ENCODE measurements at places on chromosomes 2 and 18.
A peak's percentile ranks its signal among the peaks of the same experiment; 100 is the strongest.

DNA sequence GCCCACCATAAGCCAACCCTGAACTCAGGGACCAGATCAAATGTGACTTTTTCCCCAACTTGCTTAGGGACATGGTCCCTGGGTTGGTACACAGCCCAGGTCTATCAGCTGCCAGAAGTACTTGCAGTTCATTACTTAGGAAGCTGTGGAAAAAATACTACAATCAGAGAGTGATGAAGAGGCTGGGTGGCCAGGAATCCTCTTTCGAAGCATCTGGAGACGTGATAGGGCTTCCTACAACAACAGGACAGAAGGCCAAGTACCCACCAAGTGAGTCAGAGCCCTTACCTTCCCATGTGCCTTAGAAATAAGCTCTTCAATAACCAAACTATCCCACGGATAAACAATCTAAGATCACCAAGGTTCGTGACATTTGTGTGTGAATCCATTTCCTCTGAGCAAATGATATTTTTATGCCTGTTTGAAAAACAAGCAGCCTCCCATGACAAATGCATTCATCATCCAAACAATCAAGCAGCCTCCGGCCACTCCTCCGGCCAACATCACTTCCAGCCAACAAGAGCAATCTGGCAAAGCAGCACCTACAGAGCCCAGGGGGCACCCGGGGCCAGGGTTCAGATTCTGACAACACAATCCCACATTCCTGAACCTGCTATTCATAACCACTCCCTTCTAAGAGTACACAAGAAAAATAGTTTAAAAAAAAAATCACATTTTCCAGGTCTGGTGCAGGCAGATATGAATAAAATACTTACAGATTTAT, 26.4 kb downstream of the TBC1D8 start:
- no peak for DNase-seq

GRCh38 chr2:129934044-129934822, 45.2 kb upstream of the RAB6C start:
- no peak for DNase-seq

GRCh38 chr18:33470216-33470615, 29.7 kb upstream of the CCDC178 start:
- no peak for DNase-seq

- no peak for DNase-seq
These were observed 13.4 kb upstream of the CELF4 start for GRCh38 chr18:37578886-37579513.

DNA sequence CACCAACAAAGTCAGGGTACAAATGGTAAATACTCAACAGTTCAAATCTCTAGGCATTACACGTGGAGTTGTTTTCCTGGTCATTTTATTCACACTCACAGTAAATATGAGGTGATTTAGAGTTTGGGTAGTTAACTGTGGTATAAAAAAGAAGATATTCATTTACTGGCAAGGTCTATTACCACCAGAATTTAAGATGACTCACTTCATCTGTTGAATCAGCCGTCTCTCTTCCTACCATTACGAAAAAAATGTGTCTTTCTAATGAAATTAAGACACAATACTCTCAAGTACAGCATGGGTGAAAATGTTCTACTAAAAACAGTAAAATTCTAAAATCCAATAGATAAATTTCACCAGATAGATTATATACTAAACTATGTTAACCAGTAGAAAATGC, 21.0 kb upstream of the GPR75 start:
- no peak for DNase-seq

GRCh38 chr2:20578895-20579825, 71.7 kb downstream of the HS1BP3 start:
- DNase-seq = peak; percentile 81

DNA sequence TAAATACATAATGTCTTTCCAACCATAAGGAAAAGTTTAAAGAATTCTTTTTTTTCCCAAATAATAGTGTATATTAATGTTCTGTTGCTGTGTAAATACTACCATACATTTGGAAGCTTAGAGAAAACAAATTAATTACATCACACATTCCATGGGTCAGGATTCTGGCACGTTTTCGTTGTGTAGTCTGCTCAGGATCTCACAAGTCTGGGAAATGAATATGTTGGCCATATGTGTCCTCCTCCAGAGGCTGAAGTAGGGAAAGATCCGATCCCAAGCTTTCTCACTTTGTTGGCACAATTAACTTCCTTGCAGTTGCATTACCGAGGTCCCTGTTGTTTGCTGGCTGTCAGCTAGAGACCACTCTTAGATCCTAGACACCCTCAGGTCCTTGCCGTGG, 83.9 kb downstream of the RPRM start:
- DNase-seq = no peak

GRCh38 chr2:71667256-71668182, 214.2 kb downstream of the DYSF start:
- DNase-seq = no peak

DNA sequence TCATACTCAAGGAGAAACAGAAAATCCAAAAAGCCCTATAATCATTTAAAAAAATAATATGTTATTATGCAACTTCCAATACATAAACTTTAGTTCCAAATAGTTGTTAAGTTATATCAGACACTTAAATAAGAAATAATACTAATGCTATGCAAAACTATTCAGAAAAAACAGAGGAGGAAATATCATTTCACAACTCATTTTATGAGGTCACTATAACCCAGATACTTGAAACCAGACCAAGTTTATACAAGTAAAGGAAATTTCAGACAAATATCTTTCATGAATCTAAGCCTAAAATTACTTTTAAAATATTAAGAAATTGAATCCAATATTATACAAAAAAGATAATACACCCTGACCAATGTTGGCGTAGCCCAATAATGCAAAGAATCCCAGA, 260.8 kb downstream of the CD226 start:
- no peak for DNase-seq

DNA sequence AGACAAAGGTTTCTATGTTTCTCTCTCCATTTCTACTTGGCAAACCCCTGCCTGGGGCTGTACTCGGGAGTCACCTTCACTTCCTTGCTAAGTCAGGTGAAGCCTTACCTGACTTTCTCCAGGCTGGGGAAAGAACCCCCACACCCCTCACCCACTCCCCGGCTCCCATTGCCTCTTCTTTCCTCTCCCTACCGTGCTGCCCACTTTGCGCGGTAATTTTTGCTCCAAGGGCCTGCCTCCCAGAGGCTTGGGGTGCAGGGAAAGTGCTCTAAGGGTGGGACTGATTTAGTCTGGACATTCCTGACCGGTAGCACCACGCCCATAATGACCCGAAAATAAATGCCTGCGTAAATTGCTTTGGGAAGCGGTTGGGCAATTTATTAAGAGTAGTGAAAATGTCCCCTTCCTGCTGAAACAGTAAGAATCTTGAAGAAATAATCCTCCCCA, 49.1 kb upstream of the ATP6V1B1 start:
- DNase-seq = no peak

- DNase-seq = no peak
These were observed 49.6 kb upstream of the PTH2R start for GRCh38 chr2:208356846-208357574.

GRCh38 chr18:37525262-37525585, 40.4 kb downstream of the CELF4 start:
- no peak for DNase-seq

GRCh38 chr18:22844628-22845027, 88.5 kb upstream of the RBBP8 start:
- no peak for DNase-seq

- DNase-seq = no peak
These were observed 95.4 kb upstream of the CHRNA1 start for GRCh38 chr2:174859563-174860169.

DNA sequence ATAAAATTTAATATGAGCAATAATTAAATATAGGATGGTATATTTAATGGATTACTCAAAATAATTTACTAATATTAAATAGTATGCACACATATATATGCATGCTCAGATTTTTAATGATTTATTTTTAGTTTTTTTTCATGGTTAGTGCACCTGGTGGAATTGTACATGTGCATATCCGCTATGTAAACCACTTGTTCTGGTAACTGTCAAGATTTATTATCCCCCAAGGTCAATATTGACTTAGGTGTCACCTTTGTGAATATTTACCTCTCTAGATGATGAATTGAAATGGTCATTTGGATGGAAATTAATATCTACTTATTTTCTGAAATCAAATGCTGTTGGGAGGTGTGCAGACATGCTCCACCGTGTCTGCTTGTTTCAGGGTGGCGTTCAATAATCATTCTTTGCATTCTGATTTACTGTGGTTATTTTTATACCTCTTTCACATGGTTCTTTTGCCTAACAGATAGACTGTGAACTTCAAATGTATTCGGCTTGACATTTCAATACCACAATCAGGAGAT, 14.7 kb downstream of the CNTNAP5 start:
- no peak for DNase-seq

GRCh38 chr2:38601463-38602135, 1.1 kb downstream of the HNRNPLL start:
- peak; percentile 22 for DNase-seq

DNA sequence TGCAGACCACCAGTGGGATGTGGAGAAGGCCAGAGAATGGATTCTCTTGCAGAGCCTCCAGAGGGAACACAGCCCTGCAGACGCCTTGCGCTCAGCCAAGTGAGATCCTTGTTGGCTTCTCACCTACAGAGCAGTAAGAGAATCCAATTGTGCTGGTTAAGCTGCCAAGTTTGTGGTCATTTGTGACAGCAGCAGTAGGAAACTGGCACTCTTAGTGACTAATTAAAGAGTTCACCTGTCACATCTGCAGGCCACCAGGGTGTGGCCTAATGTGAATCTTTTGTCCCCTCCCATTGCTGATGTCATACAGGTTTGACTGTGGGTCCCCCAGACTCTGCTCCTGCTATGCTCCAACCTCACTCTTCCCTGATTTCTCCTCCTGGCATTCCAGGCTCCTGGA, 235.9 kb downstream of the TFCP2L1 start:
- DNase-seq = no peak

- no peak for DNase-seq
These were observed 26.0 kb downstream of the SH3YL1 start for GRCh38 chr2:237878-238277.

DNA sequence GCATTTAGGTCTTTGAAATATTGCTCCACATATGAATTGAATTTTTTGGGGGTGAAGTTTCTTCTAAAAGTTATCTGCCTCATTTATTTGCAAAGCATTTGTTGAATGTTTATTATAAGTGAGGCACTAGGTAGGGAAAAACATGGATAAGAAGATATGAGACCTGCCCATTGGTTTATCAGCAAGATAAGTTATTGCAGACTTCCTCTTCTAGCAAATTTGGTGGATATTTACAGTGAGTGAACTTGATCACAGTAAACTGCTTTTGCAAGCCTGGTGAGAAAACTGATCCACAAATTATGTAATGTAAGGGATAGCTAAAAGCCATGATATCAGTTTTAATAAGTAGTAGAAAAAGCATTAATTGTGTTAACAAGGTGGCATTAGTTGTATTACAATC, 364.8 kb downstream of the SOCS6 start:
- no peak for DNase-seq

DNA sequence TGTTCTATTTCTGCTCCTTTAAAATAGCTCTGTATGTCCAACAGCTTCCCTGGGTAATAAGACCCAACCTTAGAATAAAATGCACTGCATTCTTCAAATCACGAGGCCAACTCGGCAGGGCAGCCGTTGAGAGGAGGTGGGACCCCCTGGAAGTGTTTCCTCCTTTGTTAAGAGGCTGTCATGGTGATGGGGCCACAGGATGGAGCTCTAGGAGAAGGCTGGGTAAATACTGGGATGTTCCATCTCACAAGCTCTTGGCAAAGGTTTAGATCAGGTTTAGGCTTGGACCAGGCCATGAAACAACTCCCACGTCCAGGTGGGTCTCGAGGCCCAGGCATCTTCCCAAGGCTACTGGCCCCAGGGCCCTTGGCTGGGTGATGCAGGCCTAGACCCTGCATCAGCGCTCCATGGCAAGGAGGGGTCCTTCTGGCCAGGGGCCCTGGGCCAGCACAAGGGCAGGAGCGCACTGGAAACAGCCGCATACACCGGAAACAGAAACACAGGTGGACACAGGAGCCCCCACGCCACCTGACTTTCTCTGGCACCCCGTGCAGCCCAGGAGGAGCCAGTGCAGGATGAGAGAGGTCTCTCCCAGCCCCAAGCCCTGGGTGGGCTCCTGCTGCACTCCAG, 38.8 kb upstream of the OTOS start:
- DNase-seq = no peak

DNA sequence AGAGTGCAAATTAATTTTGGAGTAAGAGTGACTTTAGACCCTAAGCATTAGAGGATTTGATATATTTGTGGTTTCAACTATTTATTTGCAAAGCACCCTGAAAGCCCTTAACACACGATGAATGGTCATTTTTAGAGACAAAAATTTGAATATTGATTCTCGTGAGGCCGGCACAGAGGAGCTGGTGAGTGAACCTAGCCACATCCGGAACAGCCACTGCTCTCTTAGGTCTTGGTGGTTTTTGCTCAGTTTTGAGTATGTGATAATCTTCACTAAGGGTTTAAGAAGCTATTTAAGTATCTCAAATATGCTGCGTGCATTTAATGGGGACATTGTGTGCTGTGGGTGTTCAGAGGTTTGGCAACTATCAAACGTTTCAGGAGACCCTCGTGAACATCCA, 204.8 kb downstream of the TSN start:
- DNase-seq = no peak

DNA sequence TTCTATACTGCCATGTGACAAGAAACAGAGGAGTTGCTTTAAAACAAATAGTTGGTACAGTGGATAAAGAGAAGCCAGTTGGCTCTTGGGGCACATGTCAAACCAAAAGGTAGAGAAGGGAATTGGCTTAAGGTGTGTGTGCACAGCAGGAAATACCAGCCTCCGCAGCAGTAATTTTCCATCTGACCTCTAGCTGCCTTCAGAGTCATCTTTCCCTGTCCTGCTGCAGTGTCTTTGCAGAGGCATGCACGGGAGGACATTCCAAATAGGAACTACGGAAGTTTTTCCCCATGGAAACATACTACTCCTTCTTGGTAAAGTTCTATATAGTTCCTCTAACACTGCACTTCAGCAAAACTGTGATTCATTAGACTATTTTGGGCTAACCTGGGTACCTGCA, 99.5 kb downstream of the RAB3GAP1 start:
- no peak for DNase-seq

DNA sequence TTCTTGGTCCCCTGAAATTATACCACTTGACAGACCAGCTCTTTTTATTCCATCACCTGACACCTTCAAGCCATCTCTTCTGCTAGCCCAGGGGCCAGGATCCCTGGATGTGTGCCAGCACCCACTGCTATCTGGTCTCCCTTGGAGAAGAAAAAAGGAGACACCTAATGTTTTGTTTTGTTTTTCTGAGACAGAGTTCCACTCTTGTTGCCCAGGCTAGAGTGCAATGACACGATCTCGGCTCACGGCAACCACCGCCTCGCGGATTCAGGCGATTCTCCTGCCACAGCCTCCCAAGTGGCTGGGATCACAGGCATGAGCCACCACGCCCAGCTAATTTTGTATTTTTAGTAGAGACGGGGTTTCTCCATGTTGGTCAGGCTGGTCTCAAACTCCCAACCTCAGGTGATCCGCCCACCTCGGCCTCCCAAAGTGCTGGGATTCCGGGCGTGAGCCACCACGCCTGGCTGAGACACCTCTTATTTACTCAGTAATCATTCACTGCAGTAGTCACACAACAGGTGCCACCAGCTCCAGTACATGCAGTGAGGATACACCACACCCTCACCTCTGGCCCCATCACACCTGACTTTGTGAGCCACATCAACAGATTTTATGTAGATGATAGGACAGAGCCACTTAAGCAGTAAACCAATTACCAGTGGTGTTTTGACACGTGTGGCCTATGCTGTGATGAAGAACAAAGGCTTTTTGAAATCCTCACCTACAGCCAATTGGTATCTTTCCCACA, 42.8 kb upstream of the PCBP1 start:
- DNase-seq = no peak

GRCh38 chr2:33135645-33136044, 188.9 kb downstream of the LTBP1 start:
- DNase-seq = no peak

Data from hematopoietic multipotent progenitor cell treated with erythropoietin and hydrocortisone succinate and interleukin-3 and kit ligand, for 15 days (in vitro differentiated cells).